Stimulated activated effector memory CD8-positive, alpha-beta T cell treated with anti-CD3 and anti-CD28 coated beads, Interleukin-12 subunit alpha, Interleukin-12 subunit beta, amount 100 ng/mL, for 72 hours (primary cell): ENCODE measurements at places on chromosomes 5 and 9.

DNA sequence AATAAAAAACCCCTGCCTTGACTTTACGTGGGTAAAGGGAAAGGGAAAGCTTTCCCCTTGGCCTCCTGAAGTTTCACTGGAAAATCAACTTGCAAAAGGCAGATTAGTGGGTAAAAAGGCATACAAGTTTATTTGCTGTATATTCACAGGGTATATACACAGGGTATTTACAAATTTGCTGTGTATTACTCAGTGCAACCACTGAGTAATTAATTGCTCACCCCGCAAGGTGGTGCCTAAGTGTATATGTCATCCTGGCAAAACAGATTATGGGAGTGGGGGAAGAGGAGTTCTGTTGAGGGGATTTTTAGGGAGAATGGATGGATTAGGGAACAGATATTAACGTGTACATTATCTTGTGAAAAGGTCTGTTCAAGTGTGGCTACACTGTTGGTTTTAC is 7.1 kb upstream of the RARS1 start:
- no peak for DNase-seq

DNA sequence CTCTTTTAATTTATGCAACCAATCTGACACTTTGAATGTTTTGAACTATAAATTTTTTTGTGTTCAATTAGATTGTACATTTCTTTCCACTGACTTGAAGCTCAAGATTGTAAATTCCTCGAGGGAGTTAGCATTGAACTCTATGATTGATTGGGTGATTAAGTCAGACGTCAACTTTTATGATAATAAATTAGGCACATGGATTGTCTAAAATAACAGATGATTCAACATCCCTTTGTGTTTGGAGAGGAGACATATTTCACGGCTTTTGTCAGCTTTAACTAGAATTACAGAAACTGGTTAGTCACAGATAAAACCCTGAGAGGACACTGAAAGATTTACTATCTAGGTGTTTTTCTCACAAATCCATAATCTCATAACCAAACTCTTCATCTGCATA is 32.7 kb upstream of the TXNDC8 start:
- DNase-seq: no peak

- DNase-seq: no peak
These were observed 505.3 kb downstream of the ARHGEF28 start for GRCh38 chr5:74131250-74131649.

GRCh38 chr5:128920345-128921215 is 44.7 kb upstream of the SLC27A6 start:
- DNase-seq: no peak

- no peak for DNase-seq
These were observed 148.5 kb downstream of the NMUR2 start for GRCh38 chr5:152256580-152256979.
